ENCODE measurements at places on chromosomes 3 and 15.

DNA sequence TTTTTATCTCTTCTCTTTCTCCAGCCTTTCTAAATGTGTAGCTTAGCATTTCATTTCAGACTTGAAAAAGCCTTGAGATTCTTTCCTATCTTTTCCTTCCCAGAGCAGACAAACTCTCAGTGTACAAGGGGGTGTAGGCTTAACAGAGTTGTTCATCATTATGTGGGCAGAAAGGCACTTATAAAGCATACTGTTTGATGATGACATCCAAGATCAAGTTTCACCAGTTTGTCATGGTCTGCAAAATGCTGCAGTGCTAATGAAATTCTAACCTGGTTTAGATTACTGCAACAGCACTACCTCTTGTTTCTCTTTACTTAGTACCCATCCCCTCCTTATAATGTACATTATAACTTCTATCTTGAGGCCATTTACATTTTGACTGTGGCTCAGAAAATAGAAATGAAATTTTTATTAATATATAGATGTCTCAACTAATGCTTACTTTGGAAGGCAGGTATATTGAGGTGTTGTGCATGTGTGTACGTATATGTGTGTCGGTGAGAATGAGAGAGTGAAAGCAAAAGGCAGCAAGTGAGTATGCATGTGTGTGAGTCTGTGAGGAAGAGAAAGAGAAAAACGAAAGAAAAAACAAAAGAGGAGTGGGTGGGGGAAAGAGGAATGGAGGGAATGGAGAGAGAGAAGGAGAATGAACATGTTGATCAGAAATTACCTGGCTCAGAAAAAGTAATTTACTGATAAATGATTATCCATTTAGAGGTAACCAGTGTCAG lies 1043.6 kb downstream of the TUSC7 start:
- no peak for DNase-seq

DNA sequence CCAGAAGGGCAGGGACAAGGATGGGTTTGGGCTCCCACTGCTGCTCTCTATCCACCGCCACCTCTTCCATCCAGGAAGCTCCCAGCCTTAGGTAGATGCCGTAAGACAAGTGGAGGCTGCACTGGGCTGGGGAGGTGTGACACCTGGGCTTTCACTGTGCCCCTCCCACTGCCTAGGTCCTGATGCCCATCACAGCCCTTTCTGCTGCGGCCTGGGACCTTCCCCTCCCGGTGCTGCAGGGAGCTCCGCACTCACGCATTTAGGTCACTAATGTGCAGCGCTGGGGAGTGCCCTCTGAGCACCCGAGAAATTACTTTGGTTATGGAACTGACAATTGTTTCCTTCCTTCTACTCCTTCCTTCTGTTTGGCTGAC lies 850 bp downstream of the LTF start:
- no peak for DNase-seq

- DNase-seq = no peak
Observed at GRCh38 chr3:69411346-69411745, 25.5 kb upstream of the FRMD4B start.

GRCh38 chr15:39999538-40000200 lies 39.3 kb downstream of the SRP14 start:
- DNase-seq = no peak

DNA sequence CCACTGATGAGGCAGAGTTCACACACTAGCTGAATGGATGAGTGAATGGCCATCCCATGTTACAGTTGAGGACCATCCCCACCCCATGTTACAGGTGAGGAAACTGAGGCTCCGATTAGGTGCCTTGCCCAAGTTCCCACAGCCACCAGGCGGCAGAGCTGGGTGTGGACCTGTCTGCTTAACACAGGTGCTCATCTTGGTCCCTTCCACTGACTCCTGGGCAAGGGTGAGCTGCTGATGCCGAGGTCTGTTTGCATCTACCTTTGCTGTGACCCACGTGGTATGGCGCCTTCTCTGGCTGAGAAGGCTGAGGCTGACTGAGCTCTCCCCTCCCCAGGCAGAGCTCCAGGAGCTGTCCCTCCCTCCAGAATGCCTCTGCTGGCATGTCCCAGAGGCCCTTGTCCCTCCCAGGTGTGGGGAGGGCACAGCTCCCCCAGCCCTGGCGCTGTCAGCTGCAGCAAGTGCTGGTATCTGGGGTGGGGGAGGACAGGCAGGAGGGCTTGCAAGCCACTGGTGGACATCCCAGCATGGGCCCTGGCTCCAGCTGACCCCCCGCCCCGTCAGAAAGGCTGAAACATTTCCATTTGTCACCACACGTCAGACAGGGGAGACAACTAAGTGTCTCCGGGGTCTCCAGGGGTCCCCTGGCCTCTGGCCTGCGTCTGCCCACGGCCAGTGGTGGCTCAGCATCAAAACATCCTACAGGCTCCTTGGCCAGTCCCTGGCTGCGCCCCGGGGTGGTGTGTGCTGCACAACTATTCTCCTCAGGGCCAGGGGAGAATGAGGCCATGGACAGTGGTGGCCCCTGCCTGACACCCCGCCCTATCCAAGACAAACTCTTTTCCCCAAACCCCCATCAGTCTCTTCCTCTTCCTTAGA lies 105.4 kb downstream of the ADCY5 start:
- no peak for DNase-seq

DNA sequence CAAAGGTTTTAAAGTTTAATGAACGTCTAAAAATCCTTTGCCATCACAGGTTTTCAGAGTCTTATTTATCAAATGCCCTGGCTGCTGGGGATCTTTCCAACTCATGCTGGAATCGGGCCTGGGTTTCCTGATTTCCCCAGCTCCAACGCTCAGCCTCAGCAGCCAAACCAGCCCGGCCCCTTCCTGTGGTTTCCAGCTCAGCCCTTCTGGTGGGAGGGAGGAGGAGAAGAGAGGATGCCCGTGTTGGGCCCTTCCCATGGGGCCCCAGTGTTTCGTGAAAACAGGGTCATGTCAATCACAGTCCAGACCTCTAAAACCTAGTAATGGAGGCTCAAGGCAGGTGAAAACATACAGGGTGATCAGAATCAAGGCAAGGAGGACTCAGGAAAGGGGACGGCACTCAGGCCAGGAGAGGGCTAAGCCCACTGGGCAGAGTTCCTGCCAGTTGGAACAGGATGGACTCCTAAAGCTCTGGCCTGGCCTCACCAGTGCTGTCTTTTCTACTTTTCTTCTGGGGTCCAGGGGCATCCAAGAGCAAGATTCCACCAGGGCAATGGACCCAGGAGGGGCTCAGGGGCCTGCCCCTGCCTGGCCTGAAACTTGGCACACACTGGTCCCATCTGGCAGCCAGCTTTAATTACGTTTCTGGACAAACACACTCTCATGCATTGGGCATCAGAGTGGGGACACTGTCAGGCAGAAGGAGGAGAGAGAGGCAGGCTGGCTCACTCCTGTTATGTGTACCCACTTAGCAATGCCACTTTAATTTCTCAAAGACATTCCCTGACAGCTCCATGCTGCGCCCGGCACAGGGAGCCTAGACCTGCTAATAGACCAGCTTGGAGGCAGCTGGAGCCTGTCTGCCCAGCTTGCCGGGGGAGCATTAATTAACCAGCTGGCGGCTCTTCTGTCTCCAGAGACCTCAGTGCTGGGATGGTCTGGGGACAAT lies 194.6 kb downstream of the FAM43A start:
- peak; percentile 3 for DNase-seq

DNA sequence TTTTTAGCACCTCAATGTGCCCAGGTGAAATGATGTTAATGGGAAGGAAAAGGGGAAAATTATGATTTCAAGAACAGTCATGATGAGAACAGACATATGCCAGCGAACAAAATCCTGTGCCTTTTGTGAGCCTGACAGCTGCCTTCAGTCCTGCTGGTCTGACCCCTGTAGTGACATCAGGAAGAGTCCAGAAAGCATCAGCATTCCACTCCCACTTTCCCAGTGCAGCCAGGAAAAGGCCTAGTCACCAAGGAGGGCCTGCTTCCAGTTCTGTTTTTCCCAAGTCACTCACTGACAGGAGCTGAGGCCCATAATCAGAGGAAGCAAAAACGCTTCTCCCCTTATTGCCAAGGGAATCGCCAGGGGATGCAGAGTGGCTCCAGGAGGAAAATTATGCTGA lies 218.4 kb downstream of the ABHD5 start:
- no peak for DNase-seq

Measured in activated CD4-positive, alpha-beta T cell treated with anti-CD3 and anti-CD28 coated beads, Interleukin-10, Interleukin-2, amounts not matched to agents 100 ng/mL and 50 ng/mL, durations not matched to agents 16 hours and 8 hours (primary cell).